ENCODE measurements at places on chromosomes 5 and 9.

DNA sequence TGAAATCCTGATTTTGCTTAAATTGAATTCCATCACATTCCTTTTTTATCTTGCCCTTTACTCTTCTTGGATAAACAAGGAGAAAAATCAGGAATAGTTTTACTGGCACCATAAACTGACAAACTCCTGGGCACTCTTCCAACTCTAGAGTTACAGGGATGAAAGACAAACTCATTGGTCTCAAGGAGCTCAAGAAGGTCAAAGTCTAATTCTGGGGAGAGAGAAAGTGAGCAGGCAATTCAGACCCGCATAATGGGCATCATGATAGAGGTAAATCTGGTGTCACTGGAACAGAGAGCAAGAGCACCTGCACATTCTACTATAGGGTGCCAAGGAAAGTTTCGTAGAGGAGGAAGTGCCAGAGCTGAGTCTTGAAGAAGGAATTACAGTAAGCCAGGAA, 64.8 kb downstream of the GRIN3A start:
- DNase-seq = no peak

DNA sequence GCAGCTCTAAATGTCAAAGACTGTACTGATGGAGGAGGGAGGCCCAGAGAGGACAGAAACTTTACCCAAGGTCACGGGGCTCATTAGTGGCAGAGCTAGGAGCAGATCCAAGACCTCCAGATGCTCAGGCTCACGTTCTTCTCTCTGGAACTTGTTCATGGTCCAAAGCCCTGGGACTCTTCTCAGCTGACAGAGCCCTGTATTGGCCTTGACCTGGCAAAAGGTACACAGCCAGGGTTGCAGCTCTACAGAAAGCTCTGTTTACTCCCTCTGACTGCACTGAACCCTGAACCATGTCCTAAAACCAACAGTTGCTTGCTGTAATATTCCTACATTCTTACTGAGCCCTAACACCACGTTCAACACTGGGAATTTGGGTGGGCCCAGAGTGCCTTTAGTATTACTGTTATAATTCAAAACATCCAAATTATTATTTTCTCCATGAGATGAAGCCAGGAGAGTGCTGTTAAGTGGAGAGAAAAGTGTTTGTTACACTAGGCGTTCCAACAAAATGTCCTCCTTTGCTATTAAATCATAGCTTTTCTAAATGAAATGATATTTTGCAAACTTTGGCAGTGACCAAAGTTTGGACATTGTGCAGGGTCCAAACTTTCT, 602.4 kb upstream of the CLINT1 start:
- no peak for DNase-seq

DNA sequence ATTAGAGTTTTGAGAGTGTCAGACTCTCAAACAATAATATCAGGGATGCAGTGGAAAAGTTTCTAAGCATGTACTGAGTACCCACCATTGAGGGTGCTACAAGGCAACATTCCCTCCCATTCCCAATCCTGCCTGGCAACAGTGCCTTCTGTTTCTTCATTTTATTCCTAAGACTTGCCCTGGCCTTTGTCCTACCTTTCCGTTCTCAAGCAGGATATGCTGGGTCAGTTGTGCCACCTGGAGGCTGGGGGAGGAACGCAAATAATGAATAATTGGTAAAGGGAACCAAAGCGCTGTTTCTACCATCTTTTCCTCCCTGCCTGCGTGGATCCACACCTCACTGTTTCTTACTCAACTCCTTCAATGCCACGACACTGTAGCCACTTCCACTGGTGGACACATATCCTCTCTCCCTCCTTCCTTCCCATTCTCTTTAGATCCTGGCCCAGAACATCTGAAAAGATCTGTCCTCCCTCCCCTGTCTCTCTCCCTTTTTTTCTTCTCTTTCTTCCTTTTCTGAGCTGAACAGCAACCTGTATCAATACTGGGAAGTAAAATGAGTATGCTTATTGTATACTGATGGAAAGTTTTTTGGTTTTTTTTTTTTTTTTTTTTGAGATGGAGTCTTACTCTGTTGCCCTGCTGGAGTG, 149.5 kb downstream of the C9orf152 start:
- peak; percentile 66 for DNase-seq

DNA sequence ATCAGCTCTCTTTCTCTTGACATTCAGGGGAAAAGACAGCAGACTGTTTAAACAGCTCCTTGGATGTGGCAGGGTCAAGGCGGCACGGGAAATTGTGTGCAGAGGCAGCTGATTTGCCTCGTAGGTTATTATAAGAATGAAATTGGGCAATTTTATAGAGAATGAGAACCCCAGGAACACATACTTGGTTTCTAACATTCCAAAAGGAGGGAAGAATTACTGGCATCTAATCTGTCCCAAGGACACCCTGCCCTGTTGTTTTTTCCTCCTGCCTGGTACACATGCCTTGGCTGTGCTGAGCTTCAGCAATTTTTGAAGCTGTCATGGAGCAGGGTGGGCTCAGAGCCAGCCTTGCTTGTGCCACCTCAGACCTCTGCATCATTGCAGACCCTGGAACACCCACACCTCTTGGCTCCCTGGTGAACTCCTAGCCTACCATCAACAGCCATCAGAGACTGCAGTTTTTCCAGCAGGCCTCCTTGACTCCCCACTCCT, 143.6 kb downstream of the BOD1 start:
- no peak for DNase-seq

- peak; percentile 13 for DNase-seq
Measured at GRCh38 chr9:127144670-127145445, 22.4 kb upstream of the ANGPTL2 start.

- DNase-seq = no peak
Measured at GRCh38 chr5:42250-42649, 49.7 kb upstream of the PLEKHG4B start.

- peak; percentile 9 for DNase-seq
Measured at GRCh38 chr5:39948867-39949468, 524.2 kb upstream of the DAB2 start.

DNA sequence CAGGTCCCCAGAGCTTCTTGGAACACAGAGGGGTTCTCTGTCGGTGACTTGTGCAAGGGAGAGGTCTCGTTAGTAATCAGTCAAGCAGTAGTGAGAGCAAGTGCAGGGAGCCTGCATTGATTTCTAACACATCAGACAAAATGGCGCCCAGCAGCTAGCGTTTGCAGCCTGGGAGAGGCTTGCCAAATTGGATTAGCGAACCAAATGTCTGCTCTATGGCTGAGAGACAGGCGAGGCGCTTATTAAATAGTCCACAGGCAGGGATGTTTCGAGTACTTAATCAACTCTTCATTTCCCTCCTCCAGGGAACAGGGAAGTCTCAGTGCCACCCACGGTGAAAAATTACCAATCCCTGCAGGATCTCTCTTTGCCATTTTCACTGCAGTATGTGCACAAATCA, 131.4 kb upstream of the SHB start:
- DNase-seq = no peak

DNA sequence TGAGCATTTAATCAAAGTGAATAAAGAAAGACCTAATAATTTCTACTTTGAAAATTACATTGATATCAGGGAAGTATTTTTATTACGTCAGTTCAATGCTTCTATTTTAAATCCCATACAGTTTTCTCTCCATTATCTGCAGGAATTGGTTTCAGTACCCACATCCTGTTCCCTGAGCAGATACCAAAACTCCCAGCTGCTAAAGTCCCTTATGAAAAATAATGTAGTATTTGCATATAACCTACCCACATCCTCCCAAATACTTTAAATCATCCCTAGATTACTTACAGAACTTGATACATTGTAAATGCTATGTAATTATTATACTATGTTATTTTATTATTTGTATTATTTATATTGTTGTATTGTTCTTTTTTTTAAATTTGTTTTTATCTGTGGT, 125.4 kb upstream of the MINAR2 start:
- no peak for DNase-seq

DNA sequence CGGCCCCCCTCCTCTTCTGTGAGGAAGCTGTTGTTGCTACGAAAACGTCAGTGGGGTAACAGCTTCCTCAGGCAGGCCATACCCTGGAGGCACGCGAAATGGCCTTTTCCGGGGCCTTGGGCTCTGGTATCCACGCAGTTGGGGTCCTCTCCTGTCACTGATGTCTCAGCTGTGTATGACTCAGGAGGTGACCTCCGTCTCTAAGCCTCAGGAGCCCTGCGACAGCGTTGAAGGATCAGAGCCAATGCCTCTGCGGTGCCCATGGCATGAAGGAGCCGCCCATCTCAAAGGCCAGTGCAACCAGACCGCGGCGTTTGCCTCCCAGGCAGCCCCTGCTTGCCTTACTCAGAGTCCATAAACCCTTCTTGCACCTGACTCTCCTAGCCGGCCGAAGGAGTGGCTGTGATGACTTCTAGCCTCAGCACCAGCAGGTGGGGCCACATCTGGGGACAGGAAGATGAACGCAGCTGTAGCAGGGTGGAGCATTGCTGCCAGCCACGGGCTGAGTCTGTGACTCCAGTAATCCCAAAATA, 1.0 kb upstream of the MXD3 start:
- DNase-seq = no peak

DNA sequence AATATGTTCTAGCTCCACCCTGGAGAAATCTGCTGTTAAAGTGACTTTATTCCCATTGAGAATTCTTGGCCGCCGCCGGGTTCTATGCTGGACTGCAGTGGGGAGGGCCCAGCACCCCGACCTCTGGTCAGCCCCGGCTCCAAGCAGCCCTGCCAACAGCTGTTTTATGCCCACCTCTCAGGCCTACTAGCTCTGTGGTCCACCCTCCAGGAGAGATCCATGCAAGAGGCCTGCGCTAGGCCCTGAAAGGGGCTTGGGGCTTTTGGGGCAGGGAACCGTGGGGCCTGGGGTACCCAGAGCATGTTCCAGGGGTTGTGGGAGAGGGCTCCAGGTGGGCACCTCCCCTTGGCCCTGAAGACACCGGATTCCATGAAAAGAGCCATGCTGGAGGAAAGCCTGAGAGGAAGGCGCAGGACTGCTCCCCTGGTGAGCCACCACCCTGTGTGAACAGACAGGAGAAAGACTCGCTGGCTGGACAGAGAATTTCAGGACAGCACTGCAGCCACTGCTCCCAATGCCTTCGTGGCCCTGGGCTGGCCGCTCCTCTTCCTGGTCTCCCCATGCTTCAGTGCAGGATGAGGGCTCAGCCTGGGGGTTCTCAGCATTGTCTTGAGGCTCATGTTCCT, 44.6 kb upstream of the RUFY1 start:
- DNase-seq = no peak

GRCh38 chr9:129586685-129587084, 34.2 kb downstream of the C9orf50 start:
- no peak for DNase-seq

GRCh38 chr9:72843520-72844439, 109.1 kb downstream of the ALDH1A1 start:
- DNase-seq = no peak

GRCh38 chr5:44398382-44398781, 9.2 kb upstream of the FGF10 start:
- DNase-seq = no peak

- DNase-seq = no peak
Measured at GRCh38 chr5:163757344-163757743, 251.9 kb downstream of the MAT2B start.

GRCh38 chr9:80651044-80651443, 1038.3 kb downstream of the TLE1 start:
- peak; percentile 21 for DNase-seq

DNA sequence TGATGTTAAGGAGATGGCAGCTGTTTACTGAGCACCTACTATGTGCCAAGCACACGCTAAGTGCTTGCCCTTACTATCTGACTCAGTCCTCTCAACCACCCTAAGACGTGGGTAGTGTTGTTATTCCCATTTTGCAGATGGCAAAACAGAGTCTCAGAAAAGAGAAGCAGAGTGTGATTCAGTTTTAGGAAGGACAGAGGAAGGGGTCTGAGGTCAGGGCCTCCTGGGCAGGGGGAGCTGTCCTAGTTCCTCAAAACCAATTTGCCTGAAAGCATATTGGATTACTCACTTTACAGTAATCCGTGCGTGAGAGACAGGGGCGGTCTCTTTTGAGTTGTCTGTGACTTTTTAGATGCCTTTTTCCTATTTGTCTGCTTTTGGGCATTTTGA, 23.2 kb downstream of the DNM1 start:
- no peak for DNase-seq

DNA sequence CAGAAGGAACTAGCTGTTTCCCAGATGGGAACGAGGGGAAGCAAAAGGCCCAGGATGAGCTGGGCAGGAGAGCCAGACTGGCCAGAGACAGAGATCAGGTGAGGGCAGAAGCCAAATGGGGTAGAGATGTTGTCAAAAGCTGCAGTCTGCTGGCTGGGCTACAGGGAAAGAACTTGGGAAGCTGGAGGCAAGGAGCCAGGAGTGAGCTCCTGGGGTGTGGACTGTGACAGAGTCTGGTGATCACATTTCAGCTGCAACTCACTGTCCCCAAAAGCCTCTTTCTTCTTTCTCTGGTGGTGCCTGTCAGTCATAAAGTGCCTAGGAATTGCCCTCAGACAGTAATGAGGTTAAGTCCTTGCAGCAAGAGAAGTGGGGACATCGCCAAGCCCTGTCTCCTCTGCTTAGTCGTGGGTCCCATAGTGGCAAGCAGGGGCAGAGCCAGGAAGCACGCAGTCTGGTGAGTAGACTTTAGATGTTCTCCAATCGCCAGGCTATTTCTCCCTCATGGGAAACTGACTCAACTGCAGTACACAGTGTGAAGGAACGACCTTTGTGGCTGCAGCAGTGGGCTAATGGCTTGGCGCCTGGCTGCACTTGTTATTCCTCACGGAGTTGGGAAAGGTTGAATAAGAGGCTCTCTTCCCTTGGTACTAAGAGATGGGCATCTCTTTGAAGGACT, 2.5 kb upstream of the FSD1L start:
- DNase-seq = no peak

DNA sequence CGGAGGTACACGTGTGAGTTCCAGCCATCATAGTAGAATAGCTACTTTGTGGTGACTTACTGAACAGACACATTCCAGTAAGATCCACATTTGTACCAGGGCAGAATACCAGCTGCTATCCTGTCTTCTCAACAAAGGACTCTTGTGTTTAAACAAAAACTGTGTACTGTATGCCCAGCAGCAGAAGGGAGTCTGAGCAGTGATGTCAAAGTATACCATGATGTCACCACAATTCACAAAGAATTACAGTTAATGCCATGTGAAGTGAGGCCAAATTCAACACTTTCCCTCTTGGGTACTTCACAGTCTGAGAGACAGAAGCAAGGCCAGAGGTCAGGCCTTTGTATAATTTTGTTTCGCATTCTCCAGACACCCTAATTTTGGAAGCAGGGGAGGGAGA, 137.0 kb downstream of the ADAMTSL1 start:
- no peak for DNase-seq

DNA sequence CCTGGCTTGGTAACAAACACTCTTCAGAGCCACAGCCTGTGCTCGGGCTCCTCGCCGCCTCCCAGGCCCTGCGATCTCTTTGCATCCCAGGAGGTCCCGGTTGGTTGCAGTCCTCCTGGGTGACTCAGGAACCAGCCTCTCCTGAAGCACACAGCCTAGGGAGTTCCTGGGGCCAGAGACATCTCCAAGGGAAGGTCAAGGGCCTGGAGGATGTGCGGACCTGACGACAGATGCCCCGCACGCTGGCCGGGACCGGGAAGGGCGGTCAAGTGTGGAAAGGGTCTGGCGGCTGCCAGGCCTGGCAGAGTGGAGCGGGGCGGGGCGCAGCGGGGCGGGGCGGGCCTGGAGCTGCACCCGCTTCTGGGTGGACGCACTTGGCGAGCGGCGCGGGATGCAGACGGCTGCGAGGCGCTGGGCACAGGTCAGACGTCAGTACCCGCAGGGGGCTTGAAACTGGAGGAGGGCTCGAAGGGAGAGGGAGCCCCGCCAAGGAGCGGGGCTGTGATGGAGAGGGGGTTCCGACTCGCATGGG, 45.0 kb upstream of the PRSS3 start:
- DNase-seq = no peak

- DNase-seq = no peak
Measured at GRCh38 chr5:157471709-157472108, 11.7 kb downstream of the NIPAL4 start.
